ENCODE measurements at places on chromosomes 3 and 15. TPM values are rescaled to one million over a fixed set of nuclear protein-coding genes. Genes with fewer than 3 reads are reported as not detected.
A peak's percentile ranks its signal among the peaks of the same experiment; 100 is the strongest.

DNA sequence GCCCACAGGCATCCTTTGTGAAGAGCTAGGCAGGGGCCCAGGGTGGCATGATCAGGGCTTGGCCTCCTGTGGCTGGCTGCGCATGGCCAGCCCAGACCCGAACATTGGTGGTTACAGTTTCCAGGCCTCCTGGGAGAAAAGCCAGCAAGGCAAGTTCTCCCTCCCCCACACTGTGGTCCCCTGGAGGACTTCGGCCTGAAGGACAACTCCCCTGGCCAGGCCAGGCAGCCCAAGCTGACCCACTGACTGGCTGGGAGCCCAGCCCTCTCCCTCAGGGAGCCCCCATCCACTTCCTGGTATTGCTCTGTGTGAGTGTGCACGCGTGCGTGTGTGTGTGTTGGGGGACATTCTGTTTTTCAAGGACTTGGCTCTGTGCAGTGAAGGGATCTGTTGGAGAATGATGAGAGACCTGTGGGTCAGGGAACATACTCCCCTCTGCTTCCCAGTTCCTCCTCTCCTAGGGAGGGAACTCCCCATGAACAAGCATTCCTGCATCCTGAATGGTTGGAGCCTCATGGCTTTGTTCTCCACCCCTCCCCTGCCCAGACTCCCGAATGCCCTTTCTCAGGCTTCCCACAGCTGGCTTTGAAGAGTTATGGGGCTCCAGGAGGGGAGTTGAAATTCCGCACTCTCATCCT, 29.5 kb downstream of the CORO2B start:
- DNase-seq, result peak; percentile 84

- no peak for DNase-seq
These were observed 188.2 kb downstream of the VPS13C start for GRCh38 chr15:61871926-61872522.

The PRTG gene
- 1.3 TPM for total RNA-seq

The POU1F1 gene
- not detected for total RNA-seq

- no peak for DNase-seq
These were observed 251.1 kb downstream of the OCA2 start for GRCh38 chr15:27847775-27848710.

The PAK6 gene
- 7.4 TPM for total RNA-seq

DNA sequence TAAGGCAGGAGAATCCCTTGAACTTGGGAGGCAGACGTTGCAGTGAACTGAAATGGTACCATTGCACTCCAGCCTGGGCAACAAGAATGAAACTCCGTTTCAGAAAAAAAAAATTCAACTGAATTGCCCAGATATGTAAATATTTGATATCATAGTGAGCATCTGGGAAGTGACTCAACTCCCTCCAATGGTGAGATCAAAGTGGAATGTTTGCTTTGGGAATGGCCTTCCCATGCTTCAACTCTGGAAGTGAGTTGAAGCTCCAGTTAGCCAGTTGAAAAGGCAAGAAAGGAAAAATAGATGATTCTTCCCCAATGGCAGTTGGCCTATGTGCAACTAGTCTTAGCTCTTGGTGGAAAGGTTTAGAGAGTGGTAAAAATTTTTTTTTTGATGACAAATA, 131.6 kb upstream of the CMC1 start:
- no peak for DNase-seq

The RHCG gene
- not detected for total RNA-seq
